ENCODE measurements at places on chromosomes 16 and 17. TPM values are rescaled to one million over a fixed set of nuclear protein-coding genes. Genes with fewer than 3 reads are reported as not detected.
A peak's percentile ranks its signal among the peaks of the same experiment; 100 is the strongest.

GRCh38 chr16:8958344-8959167 is 5.2 kb downstream of the USP7 start:
- DNase-seq: peak; percentile 59
- no peak overlapping the region for H3K4me3 ChIP-seq
- no peaks in the 10 kb centered on the region for H3K27me3 ChIP-seq
- H3K36me3 ChIP-seq: no peaks in the 10 kb centered on the region

DNA sequence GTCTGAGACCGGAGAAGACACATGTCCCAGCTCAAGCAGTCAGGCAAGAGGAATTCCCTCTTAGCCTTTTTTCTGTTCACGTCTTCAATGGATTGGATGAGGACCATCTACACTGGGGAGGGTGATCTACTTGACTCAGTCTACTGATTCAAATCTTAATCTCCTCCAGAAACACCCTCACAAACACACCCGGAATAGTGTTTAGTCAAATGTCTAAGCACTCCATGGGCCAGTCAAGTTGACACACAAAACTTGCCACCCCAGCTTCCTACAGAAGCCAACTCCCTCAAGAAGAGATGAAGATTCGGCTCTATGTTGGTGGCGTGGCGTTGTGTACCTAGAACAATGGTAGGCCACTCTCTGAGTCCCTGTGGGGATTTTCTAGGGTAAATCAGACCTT is 22.5 kb upstream of the NKD1 start:
- H3K4me1 ChIP-seq: peaks cover 2% of the 10 kb centered on the region
- no peaks in the 10 kb centered on the region for H3K36me3 ChIP-seq
- H3K27me3 ChIP-seq: no peaks in the 10 kb centered on the region

GRCh38 chr17:75734674-75735294 is 13.5 kb downstream of the ITGB4 start:
- H3K27me3 ChIP-seq: no peaks in the 10 kb centered on the region
- H3K27ac ChIP-seq: no peak overlapping the region
- H3K4me1 ChIP-seq: no peaks in the 10 kb centered on the region
- no peak for DNase-seq
- H3K36me3 ChIP-seq: no peaks in the 10 kb centered on the region

DNA sequence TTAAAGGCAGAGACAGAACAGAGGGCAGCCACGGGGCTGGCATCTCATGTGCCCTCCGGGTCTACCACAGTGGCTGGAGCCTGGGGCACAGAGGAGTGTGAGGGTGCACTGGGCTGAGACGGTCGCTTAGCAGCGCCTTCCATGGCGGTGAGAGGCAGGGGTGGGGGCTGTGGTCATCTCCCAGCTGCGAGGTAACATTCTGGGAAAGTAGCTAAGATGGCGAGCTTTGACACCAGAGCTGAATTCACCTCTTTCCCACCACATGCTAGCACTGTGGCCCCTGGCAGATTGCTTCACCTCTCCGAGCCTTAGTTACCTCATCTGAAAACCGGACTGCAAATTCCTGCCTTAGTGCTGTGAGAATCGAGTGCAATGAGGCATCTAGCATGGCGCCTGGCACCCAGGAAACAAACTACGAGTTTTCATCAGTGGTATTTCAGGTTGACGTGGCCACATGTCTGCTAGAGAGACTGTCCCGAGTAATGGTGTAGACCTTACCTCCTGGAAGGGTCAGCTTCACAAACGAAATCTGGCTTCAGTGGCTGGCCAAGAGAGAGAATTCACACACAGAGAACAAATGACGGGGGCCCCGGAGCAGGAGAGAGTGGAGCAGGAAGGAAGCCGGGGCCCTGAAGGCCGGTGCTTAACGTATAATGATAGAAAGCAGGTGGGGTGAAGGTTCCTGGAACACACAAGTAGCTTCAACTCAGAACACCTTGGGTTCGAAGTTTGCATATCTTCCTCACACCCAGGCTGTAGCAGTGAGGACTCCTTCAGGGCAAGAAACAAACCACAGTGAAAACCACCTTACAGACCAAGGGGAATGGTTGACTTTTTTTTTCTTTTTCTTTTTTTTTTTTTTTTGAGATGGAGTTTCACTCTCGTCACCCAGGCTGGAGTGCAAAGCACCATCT is 63.9 kb upstream of the RPH3AL start:
- no peaks in the 10 kb centered on the region for H3K4me1 ChIP-seq
- no peak overlapping the region for H3K27ac ChIP-seq
- H3K4me3 ChIP-seq: no peak overlapping the region
- DNase-seq: no peak
- peaks cover 10% of the 10 kb centered on the region for H3K36me3 ChIP-seq
- no peaks in the 10 kb centered on the region for H3K27me3 ChIP-seq

- no peaks in the 10 kb centered on the region for H3K36me3 ChIP-seq
- H3K4me3 ChIP-seq: no peak overlapping the region
- DNase-seq: no peak
- peaks cover 26% of the 10 kb centered on the region for H3K27me3 ChIP-seq
- H3K27ac ChIP-seq: no peak overlapping the region
Measured at GRCh38 chr17:63503341-63503705, 19.8 kb upstream of the KCNH6 start.

DNA sequence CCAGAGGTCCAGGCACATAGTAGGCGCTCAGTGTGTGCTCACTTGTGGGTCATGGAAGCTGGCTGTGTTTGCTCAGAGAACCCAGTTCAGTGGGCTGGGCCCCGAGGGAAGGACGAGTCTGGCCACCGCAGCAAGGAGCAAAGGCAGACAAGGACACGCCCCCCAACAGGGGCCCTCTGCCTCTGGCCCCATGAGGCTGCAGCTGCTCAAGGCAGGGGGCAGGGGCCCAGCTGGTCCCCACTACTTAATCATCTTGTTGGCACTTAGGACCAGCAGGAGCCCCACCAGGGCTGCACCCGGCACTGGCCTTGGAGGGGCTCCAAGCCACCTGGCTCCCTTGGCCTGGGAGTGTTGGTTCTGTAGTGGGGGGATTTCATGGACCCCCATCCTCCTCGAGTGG is 16.1 kb downstream of the KCNJ12 start:
- H3K36me3 ChIP-seq: no peaks in the 10 kb centered on the region
- no peak overlapping the region for H3K4me3 ChIP-seq
- DNase-seq: no peak
- no peaks in the 10 kb centered on the region for H3K4me1 ChIP-seq
- H3K27ac ChIP-seq: no peak overlapping the region

- H3K4me1 ChIP-seq: peaks cover 19% of the 10 kb centered on the region
- no peaks in the 10 kb centered on the region for H3K36me3 ChIP-seq
- peak overlapping the region; percentile 62 for H3K27ac ChIP-seq
Measured at GRCh38 chr17:14331225-14331981, 30.5 kb downstream of the HS3ST3B1 start.

- no peaks in the 10 kb centered on the region for H3K4me1 ChIP-seq
- H3K27me3 ChIP-seq: no peaks in the 10 kb centered on the region
- no peak overlapping the region for H3K4me3 ChIP-seq
Measured at GRCh38 chr16:49952386-49952785, 72.6 kb upstream of the CNEP1R1 start.

DNA sequence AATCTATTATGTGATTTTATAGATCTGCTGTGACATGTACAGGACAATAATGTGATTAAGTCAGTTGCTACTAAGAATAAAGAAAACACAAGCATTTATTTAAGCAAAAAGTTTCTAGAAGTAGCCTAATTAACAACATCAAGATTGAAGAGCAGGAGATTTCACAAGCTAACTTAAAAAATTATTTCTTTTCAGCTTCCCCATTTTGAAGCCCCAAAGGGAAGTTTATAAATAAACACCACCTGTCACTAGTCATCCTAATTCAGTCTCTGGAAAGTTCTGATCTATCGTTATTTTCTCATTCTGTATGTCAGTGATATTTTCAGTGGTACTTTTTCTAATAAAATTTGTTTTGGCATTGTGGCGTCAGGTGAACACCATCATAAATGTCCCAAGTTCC is 8.3 kb downstream of the CAPNS2 start:
- H3K4me1 ChIP-seq: no peaks in the 10 kb centered on the region
- no peak overlapping the region for H3K4me3 ChIP-seq
- H3K27ac ChIP-seq: no peak overlapping the region
- H3K27me3 ChIP-seq: no peaks in the 10 kb centered on the region

- no peak overlapping the region for H3K27ac ChIP-seq
- no peak overlapping the region for H3K4me3 ChIP-seq
- no peak for DNase-seq
- no peaks in the 10 kb centered on the region for H3K36me3 ChIP-seq
- H3K4me1 ChIP-seq: no peaks in the 10 kb centered on the region
Measured at GRCh38 chr16:55846598-55847346, 13.9 kb upstream of the CES1 start.

GRCh38 chr17:51230306-51230705 is 29.5 kb downstream of the MBTD1 start:
- peaks cover 3% of the 10 kb centered on the region for H3K36me3 ChIP-seq
- DNase-seq: peak; percentile 51
- H3K4me1 ChIP-seq: no peaks in the 10 kb centered on the region
- H3K27me3 ChIP-seq: no peaks in the 10 kb centered on the region
- no peak overlapping the region for H3K27ac ChIP-seq

DNA sequence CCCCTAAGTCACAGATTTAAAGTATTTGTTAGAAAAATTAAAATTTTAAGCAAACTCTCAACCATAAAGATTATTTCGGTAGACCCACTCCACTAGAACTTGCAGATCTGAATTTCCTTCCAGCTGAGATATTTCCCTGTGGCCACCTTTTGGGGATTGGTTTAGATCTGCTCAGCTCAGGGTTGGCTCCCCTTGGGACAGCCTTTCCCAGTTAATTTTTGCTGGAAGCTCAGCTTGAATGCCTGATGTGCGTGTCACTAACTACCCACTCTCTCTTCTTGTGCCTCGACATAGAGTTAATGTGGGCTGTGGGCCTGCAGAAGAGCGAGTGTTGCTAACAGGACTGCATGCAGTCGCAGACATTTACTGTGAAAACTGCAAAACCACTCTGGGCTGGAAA is 57.6 kb downstream of the YPEL2 start:
- no peak overlapping the region for H3K27ac ChIP-seq
- DNase-seq: no peak
- H3K27me3 ChIP-seq: no peaks in the 10 kb centered on the region
- H3K4me1 ChIP-seq: peaks cover 7% of the 10 kb centered on the region

DNA sequence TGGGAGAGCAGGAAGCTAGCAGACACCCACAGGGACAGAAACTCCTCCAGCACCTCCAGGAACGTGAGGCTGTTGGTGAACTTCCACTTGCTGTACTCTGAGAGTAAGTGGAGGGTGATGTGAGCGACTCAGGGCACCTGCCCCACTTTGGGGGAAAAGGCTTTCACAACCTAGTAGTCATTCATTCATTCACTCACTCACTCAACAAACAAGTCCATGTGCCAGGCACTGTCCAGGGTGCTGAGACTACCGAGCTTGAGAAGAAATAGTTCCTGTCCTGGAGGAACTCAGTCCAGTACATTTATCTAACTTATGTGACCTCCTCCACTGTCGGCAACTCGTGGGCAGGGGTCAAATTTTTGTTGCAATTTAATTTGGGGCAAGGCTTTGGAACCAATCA is 26.6 kb downstream of the LGALS9 start:
- H3K4me1 ChIP-seq: no peaks in the 10 kb centered on the region
- peak; percentile 90 for DNase-seq
- no peak overlapping the region for H3K4me3 ChIP-seq
- no peaks in the 10 kb centered on the region for H3K36me3 ChIP-seq
- no peak overlapping the region for H3K27ac ChIP-seq
- H3K27me3 ChIP-seq: no peaks in the 10 kb centered on the region

GRCh38 chr16:24729951-24730815 is 732 bp downstream of the TNRC6A start:
- peak overlapping the region; percentile 93 for H3K27ac ChIP-seq
- H3K4me1 ChIP-seq: peaks cover 6% of the 10 kb centered on the region
- H3K27me3 ChIP-seq: no peaks in the 10 kb centered on the region
- peaks cover 35% of the 10 kb centered on the region for H3K36me3 ChIP-seq
- DNase-seq: peak; percentile 75

GRCh38 chr16:3879258-3879886 is 1.1 kb downstream of the CREBBP start:
- no peak overlapping the region for H3K27ac ChIP-seq
- H3K36me3 ChIP-seq: peaks cover 6% of the 10 kb centered on the region
- H3K4me1 ChIP-seq: peaks cover 2% of the 10 kb centered on the region
- H3K27me3 ChIP-seq: no peaks in the 10 kb centered on the region
- H3K4me3 ChIP-seq: peak overlapping the region; percentile 88

DNA sequence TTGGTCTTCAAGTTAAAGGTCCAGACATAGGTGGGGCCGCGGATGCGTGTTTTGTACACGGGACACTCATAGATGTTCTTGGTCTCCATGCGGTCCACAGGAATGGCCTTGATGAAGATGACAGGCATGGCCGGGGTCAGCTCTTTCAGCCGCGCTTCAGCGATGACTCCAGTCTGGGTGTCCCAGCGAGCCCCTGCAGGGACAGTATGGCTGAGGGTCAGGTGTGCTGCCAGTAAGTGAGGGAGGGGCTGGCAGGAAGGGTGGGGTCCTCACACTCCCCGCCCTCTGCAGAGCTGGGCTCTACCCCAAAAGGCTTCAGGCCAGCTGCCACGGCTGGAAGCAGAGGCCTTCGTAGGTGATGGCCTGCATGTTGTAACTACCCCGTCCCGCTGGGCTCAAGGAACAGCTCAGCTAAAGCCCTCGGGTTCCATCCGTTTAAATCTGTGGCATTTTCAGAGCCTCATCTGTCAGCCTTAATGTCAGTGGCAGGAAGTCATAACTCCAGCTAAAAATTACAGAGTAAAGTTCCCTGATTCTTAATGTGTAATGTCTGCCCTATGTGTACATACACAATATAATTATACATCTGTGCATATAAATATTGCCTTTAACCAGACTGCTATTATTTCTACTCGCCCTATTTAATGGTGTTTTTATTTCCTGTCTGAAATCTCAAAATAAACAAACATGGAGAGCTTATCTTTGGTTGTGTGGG is 45.7 kb downstream of the PGS1 start:
- peaks cover 63% of the 10 kb centered on the region for H3K36me3 ChIP-seq
- H3K4me3 ChIP-seq: no peak overlapping the region
- no peak overlapping the region for H3K27ac ChIP-seq
- no peaks in the 10 kb centered on the region for H3K27me3 ChIP-seq

GRCh38 chr16:12758031-12758669 is 45.5 kb downstream of the CPPED1 start:
- DNase-seq: no peak
- H3K27me3 ChIP-seq: no peaks in the 10 kb centered on the region
- no peak overlapping the region for H3K4me3 ChIP-seq
- H3K4me1 ChIP-seq: peaks cover 4% of the 10 kb centered on the region

ZNF688 gene
- total RNA-seq: 6.6 TPM

SOST gene
- total RNA-seq: not detected

RPS15A gene
- total RNA-seq: 1,466 TPM

SLC16A5 gene
- total RNA-seq: 49.1 TPM

ABCA9 gene
- total RNA-seq: not detected

TERB1 gene
- not detected for total RNA-seq

DNAH3 gene
- total RNA-seq: 0.40 TPM

All from endodermal cell (in vitro differentiated cells).